ENCODE measurements at places on chromosomes 11 and 22.
A peak's percentile ranks its signal among the peaks of the same experiment; 100 is the strongest.

GRCh38 chr22:42925598-42925997 is 68.5 kb upstream of the ARFGAP3 start:
- DNase-seq = no peak

DNA sequence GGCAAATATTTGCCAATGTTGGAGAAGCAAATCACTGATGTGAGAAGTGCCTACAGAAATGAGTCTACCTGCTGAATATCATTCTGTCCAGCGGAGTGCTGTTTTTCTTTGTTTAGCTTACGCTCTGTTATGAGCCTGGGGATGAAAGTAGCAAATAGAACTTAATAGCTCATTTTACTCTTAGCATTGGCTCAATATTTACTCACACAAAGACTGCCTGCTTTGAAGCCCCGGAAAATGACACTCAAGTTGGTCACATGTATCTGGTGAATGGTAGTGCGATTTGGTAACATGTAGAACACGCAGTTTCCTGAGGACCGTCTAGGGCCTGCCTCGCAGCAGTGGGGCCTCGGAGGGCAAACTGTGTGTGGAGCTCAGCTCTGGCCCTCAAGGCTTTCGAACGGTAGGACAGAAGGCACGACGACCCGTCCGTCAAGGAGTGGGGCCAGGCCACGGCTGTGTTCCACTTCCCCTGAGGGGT is 38.9 kb downstream of the TBC1D22A start:
- no peak for DNase-seq

DNA sequence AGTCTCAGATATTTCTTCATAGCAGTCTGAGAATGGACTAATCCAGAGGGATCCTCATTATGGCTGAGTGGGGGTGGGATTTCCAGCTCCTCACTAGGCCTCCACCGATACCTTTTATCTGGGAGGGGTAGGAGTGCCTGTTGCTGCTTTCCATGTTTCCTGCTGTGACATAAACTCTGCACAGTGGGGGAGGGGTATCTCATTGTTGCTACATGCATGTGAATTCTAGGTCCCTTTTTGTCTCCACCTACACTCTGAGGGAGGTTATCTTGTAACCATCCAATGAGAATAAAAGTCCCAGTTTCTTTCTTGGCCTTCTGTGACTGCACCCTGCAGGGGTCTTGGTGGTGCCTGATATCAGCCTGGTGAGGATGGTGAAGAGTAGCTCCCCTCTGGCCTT is 60.5 kb downstream of the ADAMTS15 start:
- DNase-seq = no peak

- no peak for DNase-seq
These were observed 273.9 kb downstream of the RAB38 start for GRCh38 chr11:87901341-87901740.

- DNase-seq = no peak
These were observed 170.8 kb downstream of the DDX10 start for GRCh38 chr11:108835624-108836023.

GRCh38 chr22:33575041-33575440 is 345.2 kb downstream of the LARGE1 start:
- DNase-seq = no peak

- DNase-seq = no peak
These were observed 11.4 kb upstream of the CAT start for GRCh38 chr11:34427186-34427805.

- no peak for DNase-seq
These were observed 107.6 kb upstream of the ASPHD2 start for GRCh38 chr22:26321469-26321913.

DNA sequence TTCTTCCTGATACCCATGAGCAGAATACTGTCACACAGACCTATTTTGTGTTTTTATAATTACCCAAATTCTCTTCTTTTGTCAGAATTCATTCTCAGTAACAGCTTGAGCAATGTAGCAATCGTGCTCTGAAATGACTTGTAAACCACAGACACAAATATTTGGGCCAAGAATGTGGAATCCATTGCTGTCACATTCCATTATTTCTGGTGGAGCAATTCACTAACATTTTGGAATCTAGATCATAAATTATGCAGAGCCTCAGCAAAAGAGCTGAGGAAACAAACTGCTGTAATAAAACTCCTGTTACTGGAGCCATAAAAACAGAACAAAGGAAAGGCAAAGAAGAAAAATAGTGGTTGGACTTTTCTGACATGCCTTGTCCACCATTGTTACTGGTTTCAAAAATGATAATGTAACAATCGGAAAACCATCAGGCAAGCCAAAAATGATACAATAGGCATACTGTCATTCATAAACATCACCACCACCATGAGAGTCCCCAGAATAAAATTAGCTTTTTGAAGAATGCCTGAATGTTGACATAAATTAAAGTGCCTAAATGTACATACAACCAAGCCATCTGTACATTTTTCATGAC is 223.4 kb upstream of the PITPNB start:
- DNase-seq = no peak

- no peak for DNase-seq
These were observed 256.5 kb downstream of the CNTN5 start for GRCh38 chr11:99277281-99277680.

- no peak for DNase-seq
These were observed 1041.6 kb downstream of the BRD1 start for GRCh38 chr22:48785792-48786678.

GRCh38 chr22:32590556-32590955 is 115.9 kb downstream of the FBXO7 start:
- no peak for DNase-seq

- DNase-seq = no peak
These were observed 14.3 kb downstream of the ZC3H7B start for GRCh38 chr22:41315586-41315985.

- no peak for DNase-seq
These were observed 58.2 kb upstream of the GNAZ start for GRCh38 chr22:23012081-23012622.

DNA sequence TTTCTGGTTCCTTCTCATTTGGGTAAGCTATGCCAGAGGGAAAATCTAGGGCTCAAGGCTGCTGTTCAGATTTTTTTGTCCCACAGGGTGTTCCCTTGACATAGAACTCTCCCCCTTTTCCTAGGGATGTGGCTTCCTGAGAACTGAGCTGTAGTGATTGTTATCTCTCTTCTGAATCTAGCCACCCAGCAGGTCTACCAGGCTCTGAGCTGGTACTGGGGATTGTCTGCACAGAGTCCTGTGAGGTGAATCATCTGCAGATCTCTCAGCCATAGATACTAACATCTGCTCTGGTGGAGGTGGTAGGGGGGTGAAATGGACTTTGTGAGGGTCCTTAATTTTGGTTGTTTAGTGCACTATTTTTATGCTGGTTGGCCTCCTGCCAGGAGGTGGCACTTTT is 167.3 kb upstream of the PGR start:
- DNase-seq = no peak

DNA sequence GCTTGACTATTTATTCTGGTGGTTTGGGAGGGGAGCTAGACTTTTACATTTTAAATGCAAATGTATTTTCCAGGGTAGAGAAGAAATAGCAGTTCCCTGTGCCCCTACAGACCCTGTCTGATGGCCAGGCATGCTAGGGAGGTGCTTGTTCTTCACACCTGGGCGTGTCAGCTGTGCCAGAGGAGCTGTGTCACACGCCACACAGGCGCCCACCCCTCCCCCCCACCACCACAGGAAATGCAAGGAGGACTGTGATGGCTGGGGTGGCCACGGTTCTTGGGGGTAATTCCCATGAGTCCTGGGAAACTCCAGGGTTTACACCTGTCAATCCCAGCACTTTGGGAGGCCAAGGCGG is 82.2 kb downstream of the FLI1 start:
- no peak for DNase-seq

DNA sequence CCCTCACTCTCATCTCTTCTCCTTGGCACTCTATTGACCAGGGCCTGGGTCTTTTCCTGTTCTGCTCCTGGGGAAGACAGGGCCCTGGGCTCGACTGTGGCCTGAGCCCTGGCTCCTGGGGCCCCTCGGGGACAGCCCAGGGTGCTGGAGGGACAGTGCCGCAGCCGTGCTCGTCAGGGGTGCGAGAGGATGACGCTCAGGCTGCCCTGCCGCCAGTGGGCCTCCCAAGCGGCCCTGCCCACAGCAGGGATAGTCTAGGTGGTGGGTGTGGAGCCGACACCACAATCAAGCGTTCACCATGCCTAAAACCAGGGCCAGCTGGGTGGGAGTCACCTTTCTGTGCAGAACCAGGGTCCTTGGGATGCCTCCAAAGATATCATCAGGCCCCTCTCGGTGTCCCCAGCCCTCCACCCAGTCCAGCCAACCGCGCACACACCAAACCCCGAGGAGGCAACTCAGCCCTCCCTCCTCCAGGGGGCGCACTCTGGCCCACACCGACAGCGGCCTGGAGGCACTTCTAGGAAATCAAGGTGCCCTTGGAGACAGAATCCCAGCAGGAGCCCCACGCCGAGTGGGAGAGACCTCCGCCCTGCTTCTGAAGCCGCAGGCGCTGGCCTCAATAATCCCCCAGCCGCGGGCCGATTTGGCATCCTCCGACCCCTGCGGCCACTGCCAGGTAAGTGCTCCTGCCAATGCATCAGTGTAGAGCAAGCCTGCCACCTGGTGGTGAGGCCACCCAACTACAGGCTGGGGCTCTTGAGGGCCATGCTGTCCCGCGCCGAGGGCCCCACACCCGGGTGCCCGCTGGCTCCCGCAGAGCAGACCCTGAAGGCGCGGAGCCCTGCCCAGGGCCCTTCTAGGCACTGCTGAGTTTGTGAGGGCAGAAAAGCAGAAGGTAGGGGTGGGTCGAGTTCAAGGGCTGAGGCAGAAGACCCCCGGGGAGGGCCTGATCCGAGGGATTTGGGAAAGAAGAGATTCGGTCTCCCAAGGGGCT is 496.4 kb downstream of the BUD13 start:
- peak; percentile 71 for DNase-seq

GRCh38 chr11:122706291-122707088 is 51.0 kb downstream of the UBASH3B start:
- DNase-seq = no peak
